Right ventricle myocardium inferior (tissue), 1 donor: ENCODE measurements at places on chromosomes 12 and 14. TPM values are rescaled to one million over a fixed set of nuclear protein-coding genes. Genes with fewer than 3 reads are reported as not detected.

DNA sequence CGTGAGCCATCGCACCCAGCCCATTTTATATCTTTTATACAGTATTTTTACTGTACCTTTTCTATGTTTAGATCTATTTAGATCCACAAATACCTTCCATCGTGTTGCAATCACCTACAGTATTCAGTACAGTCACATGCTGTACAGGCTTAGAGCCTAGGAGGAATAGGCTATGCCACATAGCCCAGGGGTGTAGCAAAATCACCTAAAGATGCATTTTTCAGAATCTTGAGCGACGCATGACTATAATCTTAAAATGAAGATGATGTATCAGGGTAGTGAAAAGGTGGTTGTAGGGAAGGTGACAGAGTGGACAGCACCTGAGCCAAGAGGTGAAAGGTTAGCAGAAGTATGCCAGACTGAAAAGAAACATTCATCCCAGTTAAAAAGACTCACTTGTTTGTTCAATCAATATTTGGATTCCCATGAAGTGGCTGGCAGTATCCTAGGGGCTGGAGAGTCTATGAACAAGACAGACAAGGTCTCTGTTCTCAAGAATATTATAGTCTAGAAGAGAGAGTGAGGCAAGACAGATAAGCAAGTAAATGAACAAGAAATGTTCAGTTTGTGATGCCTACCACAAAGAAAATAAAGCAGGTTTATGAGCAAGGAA is 3.6 kb downstream of the SPRING1 start:
- DNase-seq: no peak

DNA sequence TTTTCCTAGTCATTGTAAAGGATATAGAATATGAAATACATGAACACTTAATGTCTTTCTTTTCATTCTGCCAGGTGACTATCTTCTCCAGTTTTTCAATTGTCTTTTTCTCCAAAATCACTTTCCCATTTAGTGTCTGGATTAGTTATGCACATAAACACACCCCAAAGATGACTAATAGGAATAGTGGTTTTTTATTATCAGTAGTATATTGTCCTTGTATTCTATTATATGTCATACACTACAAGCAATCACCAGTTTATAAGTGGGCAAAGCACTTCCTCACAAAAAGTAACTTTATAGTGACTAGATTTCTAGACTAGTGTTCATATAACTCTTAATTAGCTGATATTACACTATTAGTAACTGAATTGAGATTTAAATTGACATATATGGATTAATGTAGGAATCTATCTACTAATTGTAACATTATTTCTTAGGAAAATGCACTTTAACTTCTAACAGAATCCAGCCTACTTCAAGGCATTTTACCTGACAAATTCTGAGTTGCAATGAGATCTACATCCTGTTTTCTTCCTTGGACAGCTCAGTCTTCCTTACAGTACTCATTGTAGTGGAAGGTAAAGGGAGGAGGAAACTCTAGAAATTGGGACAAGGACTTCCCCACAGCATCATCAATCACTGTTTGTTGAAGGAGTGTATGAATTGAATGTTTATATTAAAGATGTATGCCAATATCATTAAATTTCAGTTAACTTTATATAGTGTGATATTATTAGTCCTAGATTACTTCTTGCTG is 186.1 kb upstream of the GARIN2 start:
- no peak for DNase-seq

- no peak for DNase-seq
Observed at GRCh38 chr12:120085920-120086645, 30.5 kb downstream of the RAB35 start.

RFX4 gene
- total RNA-seq: not detected

- DNase-seq: no peak
Observed at GRCh38 chr14:69268223-69268622, 8.3 kb downstream of the GALNT16 start.

- DNase-seq: no peak
Observed at GRCh38 chr12:69331519-69331908, 16.7 kb upstream of the LYZ start.

DNA sequence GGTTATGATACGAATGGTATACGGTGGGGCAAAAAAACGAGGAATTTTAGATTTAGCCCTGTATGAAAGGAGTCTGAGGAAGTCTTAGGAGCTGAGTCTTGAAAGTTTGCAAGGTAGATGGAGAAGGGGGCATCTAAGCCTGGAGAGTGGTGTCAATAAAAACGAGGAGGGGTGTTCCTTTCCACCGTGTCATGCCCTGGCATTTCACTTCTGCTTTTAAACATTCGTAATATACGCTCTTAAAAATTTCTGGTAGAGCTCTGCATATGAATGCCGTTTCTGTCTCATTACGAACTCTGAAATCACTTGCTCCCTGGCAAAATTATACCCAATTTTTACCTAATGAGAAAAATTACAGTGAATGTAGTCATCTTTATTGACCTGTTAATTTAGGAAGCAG is 170.2 kb downstream of the ERC1 start:
- DNase-seq: no peak

DNA sequence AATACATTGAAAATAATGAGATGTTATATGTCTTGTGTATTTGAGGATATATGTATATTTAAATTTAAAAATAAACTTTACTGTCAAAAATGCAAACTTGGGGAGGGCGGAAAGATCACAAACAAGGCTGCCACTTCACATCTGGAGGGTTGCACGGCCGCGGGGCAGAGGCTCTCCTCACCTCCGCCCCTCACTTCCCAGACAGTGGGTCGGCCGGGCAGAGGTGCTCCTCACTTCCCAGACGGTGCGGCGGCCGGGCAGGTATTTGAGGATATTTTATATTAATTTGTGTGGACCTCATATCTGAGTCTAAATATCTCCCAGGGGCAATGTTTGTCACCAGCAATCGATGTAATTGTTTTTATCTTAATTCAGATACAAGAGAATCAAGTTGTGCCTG is 3.7 kb upstream of the CLEC6A start:
- DNase-seq: no peak

DNA sequence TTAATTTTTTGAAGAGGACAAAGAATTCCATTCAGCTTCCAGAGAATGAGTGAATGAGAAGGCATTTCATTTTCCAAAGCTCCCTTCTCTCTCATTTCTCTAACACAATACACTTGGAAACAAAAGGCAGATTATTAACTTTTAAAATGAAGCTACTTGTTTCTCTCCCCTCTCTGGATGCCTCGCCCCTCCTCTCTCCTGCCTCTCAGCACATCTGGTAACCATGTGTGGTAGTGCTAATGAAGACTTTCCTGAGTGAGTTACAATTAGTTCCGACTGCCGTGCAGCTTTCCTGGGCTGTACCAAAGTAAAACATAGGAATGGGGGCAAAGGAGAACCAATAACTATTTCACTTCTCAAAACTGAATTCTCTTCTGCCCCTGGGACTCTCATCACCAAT is 84.7 kb upstream of the SOX5 start:
- no peak for DNase-seq

- DNase-seq: no peak
Observed at GRCh38 chr12:873954-874353, 75.5 kb downstream of the RAD52 start.

DNA sequence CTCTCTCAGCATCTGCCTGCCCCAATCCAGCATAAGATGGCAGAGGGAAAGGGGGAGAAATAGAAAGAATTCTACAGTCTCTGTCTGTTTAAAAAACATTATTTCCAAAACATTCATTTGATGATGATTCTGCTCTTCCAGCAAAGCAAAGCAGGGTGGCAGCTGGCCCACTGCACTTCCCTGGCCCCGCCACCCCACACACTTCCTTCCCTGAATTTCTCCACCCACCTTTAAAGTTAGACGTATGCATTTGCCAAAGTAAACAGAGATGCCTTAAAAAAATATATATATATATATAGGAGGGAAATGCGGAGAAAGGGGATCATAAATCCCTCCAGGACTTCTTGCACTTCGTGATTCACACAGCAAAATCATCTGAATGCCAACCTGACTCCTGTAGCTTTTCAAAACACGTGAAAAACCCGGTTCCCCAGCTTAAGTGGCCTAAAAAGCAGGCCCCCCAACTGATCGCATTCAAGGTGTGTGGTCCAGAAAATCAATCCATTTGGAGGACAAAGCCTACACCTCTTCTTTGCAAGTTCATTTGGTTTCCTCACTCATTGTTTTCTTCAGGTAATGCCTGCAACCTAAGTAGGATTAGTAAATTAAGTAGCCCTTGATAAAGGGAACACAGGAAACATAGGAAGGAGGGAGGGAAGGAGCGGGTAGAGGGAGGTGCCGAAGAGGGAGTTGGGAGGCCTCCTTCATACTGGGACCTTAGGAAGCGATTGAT is 68.8 kb downstream of the LLPH start:
- no peak for DNase-seq

- DNase-seq: no peak
Observed at GRCh38 chr12:92596383-92596782, 106.4 kb upstream of the PLEKHG7 start.

- no peak for DNase-seq
Observed at GRCh38 chr12:46148327-46149078, 120.3 kb downstream of the SLC38A1 start.

DNA sequence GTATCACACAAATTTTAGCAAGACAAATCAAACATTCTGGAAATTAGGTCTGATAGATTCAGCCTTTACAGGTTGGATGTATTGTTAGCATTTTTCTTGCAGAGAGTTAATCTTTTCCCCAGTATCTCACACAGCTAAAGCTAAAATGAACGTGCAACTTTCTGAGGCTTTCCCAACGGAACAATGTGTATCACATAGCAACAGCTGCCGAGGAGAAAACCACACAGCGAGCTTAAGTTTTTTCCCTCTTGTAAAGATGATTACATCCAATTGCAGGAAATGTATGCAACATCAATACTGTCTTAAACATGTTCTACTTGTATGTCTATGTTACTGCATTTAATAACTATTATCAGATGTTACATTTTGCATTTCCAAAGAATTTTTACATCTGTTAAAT is 182.2 kb downstream of the CCDC59 start:
- DNase-seq: no peak

DNA sequence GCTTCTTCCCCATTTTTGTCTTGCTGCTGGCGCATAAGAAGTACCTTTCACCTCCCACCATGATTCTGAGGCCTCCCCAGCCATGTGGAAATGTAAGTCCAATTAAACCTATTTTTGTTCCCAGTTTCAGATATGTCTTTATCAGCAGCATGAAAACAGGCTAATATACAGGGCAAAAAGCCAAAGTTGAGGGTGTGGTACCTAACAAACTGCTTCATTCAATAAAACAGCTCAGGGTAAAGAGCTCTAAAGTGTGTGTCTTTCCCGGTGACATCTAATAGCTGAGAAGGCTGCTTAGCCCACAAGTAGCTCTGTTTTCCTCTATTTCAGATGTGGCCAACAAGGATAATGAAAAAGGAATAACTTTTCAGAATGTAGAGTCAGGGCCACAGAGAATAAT is 76.7 kb upstream of the SLC8A3 start:
- DNase-seq: no peak

NGB gene
- total RNA-seq: not detected

GRCh38 chr14:89504602-89505313 is 87.7 kb upstream of the FOXN3 start:
- no peak for DNase-seq

CYP46A1 gene
- total RNA-seq: 2.2 TPM

DNA sequence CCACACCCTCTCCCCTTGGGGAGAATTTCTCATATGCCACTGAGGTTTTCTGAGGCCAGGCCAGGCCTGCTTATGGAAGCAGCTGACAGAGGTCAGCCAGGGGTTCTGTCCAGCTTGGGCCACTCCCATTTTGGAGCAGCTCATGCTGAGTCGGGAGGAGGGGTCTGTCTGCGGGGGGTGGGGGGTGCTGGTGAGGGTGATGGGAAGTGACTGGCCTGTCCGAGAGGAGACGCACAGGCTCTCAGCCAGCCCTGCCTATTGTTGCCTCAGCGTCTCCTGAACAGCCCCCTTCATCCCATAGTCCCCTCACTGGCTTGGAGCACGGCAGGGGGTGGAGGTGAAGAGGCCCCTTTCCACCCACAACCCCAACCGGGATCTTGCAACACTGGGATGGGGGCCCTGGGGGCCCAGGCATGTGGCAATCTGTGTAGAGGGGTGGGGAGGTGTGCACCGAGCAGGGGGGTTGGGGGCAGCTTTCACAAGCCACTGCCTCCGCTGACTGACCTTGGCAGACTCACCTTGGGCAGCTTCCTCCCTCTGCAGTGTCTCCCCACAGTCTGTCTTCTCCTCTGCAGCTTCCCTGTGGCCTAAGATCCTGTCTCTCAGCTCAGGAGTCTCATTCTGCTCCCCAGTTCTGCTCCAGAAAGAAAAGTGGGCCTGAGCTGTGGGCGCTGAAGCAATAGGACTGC is 5.5 kb downstream of the CEBPE start:
- DNase-seq: no peak

OTOGL gene
- total RNA-seq: 0.38 TPM

DNA sequence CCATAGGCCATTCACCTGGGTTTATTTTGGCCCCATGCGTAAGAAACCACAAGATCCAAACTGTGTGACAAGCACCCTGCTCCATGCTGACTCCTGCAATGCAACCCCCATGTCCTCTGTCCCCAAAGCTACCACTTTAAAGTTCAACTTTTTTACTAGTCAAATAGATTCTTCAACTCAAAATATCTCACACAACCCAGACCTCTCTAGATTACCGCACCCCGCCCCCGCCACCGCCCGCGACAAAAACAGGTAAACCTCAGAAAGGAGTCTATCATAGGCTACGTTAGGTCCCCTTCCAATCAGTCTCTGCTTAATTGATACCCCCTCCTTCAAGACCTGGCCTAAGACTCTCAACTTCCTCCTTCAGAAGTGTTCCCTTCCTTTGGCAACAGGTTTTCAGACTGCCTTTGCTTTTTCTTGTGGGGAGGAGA is 2.2 kb downstream of the ZFP36L1 start:
- DNase-seq: no peak

DNA sequence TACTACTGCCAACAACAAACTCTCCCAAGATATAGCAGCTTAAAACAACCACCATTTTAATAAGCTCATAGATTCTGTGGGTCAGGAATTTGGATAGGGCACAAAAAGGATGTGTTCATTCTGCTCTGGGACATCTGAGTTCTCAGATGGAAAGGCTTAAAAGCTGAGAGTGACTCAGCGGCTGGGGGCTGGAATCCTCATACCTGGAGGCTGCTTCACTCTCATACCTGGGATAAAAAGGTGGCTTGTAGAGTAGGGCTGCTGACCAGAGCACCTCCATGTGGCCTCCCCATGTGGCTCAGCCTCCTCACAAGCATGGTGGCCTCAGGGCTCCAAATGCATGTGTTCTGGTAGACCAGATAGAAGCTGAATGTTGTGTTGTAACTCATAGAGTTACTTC is 20.2 kb upstream of the PELI2 start:
- DNase-seq: no peak
